ENCODE measurements at places on chromosomes 2 and 18. TPM values are rescaled to one million over a fixed set of nuclear protein-coding genes. Genes with fewer than 3 reads are reported as not detected.

Gene REG3G
- total RNA-seq = not detected

Gene ACVR1
- 18.4 TPM for total RNA-seq

Gene SCN9A
- total RNA-seq = 0.45 TPM

Gene ALMS1
- 29.7 TPM for total RNA-seq

Gene REG1B
- total RNA-seq = not detected

Gene EVX2
- not detected for total RNA-seq

Gene IAH1
- total RNA-seq = 35.8 TPM

Gene RUFY4
- total RNA-seq = 0.35 TPM

Gene IL36RN
- not detected for total RNA-seq

Gene DIPK1C
- not detected for total RNA-seq

Gene CCBE1
- 2.9 TPM for total RNA-seq

Gene COL5A2
- total RNA-seq = 159 TPM

Gene NUP35
- total RNA-seq = 30.7 TPM

Gene LIMS4
- not detected for total RNA-seq

Gene CRYBA2
- total RNA-seq = 2.4 TPM

Gene ROCK1
- total RNA-seq = 45.7 TPM

Gene C2orf66
- 0.20 TPM for total RNA-seq

Gene ZNF638
- 229 TPM for total RNA-seq

Gene CCDC68
- total RNA-seq = 0.80 TPM

Gene AQP12A
- not detected for total RNA-seq

Gene B3GNT7
- 15.4 TPM for total RNA-seq

Gene RASGRP3
- total RNA-seq = not detected

Gene DCDC2C
- total RNA-seq = not detected

Gene MOGAT1
- 0.38 TPM for total RNA-seq

Gene COL3A1
- total RNA-seq = not detected

Gene TACR1
- total RNA-seq = 0.14 TPM

Gene TMEM178A
- total RNA-seq = 5.5 TPM

Gene LAPTM4A
- 359 TPM for total RNA-seq

Gene TDRD15
- total RNA-seq = 0.44 TPM

Gene RAB6C
- total RNA-seq = 0.22 TPM

Gene PCBP1
- 569 TPM for total RNA-seq

Gene GALNT5
- total RNA-seq = not detected

Gene CCDC74A
- total RNA-seq = 29.0 TPM

Gene UGT1A3
- not detected for total RNA-seq

Gene CTAGE1
- total RNA-seq = not detected

Gene LBH
- total RNA-seq = 48.0 TPM

Gene FAM228B
- 12.8 TPM for total RNA-seq

Gene PSMA8
- not detected for total RNA-seq

Gene CYP20A1
- total RNA-seq = 27.8 TPM

Gene KCMF1
- 81.5 TPM for total RNA-seq

Gene TMEM247
- not detected for total RNA-seq

Gene RGPD8
- total RNA-seq = 42.7 TPM

Gene SMIM21
- total RNA-seq = not detected

Gene SMPD4
- total RNA-seq = 83.2 TPM

Gene BCL2
- 1.4 TPM for total RNA-seq

Gene MAP2
- total RNA-seq = 1.8 TPM

Gene COL6A3
- total RNA-seq = 1.2 TPM

Gene HOXD9
- not detected for total RNA-seq

Gene FBXO15
- total RNA-seq = 3.0 TPM

Gene PRSS56
- total RNA-seq = not detected

Data from endodermal cell (in vitro differentiated cells).